ENCODE measurements at places on chromosomes 11 and 22.

- no peak for DNase-seq
Measured at GRCh38 chr11:118201966-118202365, 22.8 kb downstream of the JAML start.

- DNase-seq: no peak
Measured at GRCh38 chr11:133326332-133326731, 206.0 kb downstream of the OPCML start.

- DNase-seq: no peak
Measured at GRCh38 chr22:35938226-35938625, 90.4 kb downstream of the RBFOX2 start.

GRCh38 chr22:39654131-39654926 is 83.8 kb downstream of the CACNA1I start:
- DNase-seq: no peak

DNA sequence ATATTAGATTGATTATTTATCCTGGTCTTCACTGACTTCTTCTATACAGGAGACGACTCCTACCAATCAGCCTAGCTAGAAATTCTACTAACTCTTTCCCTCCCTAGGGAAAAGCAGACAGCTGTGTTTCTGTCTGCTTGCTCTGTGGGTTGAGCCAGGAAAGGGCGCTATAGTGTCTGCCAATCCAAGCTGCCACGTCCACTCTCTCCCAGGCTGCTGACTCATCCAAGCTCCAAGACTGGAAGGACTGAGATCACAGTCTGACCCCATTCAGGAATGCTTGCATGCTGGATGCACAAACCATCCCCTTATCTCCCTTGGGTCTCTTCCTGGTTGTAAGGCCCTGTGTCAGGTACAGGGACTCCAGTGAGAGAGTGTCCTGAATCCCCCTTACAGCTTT is 955.6 kb downstream of the OPCML start:
- no peak for DNase-seq

DNA sequence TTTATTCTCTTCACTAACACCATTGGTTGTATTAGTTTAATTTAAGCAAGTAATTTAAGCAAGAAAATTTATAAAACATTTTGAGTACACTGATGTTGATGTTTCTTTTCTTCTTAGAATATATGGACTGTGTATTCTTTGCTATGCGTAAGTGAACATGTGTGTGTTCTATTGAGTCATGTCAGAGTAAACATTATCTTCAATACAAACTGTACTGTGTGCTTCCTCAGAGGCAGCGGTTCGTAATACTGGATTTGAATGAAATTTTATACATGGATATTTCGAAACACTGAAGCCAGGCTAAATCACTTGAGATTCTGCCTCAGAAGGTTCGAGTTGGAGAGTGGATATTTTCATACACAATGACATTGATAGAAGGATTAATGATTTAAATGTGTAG is 452.6 kb downstream of the LUZP2 start:
- no peak for DNase-seq

DNA sequence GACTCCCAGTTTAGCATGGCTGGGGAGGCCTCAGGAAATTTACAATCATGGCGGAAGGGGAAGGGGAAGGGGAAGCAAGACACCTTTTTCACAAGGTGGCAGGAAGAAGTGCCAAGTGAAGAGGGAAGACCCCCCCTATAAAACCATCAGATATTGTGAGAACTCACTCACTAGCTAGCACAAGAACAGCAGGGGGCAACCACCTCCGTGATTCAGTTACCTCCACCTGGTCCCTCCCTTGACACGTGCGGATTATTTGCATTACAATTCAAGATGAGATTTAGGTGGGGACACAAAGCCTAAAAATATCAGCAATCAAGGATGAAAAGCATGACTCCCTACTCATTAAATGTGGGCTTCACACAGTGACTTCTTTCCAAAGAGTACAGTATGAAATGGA is 155.0 kb upstream of the CCDC90B start:
- DNase-seq: no peak

DNA sequence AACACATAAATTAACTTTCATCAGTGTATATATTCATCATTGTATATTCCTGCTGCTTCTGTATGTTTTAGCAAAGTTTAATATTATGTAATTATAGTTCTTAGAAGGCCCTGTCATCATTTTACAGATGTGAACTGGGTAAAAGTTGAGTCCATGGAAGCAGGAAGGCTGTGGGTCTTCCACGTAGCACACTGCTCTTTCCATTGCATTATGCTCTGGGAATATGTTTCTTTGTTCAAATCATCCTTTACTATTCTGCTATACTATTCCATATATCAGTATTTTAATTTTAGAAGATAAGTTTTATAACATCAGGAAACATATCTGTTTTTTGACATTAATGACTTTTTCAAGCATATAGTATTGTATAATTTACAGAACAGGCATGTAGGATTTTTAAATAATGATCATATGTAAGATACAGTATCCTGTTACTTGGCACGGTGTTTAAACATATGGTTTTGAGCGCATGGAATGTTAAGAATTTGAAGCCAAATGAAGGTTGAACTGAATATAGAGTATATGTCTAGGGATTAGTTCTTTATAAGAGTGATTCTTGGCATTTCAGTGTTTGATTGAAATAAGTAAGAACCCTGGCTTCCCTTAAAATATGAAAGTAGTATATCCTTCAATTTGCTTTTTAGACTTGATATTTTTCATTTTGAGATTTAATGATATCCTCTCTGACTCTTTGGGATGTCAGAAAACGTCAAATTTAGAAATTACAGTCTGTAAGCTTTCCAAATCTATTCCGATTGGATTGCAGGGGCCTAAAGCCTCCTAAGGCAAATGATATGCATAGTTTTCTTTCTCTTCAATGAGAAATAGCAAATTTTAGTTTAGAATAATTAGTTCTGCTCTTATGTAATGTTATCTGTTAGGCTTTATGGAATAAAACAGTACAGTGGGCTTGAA is 8.6 kb downstream of the CCDC81 start:
- no peak for DNase-seq

DNA sequence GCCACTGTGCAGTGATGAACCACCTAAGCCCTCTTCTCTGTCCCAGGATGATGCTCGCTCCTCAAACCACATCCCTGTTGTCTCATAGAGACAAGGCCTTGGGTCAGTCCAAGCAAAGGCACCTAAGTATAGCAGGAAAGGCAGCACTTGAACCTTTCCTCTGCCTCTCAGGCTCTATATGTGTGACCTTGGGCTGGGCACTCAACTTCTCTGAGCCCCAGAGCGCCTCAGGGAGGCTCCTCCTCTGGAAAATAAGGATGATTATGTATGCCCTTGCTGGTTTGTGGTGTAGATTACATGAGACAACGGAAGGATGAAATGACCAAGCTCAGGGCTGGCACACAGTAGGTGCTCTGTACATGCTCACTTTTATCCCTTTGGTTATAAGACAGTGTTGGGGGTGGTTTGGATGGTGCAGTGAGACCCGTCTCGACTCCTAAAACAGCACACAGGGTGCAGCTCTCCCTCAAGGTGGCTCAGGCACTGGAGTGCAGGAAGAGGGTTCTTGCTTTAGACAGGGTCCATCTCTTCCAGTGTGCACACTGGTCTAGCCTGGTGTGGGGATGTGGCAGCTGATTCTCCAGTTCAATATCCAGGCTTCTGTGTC is 40.2 kb upstream of the ACCSL start:
- DNase-seq: no peak

DNA sequence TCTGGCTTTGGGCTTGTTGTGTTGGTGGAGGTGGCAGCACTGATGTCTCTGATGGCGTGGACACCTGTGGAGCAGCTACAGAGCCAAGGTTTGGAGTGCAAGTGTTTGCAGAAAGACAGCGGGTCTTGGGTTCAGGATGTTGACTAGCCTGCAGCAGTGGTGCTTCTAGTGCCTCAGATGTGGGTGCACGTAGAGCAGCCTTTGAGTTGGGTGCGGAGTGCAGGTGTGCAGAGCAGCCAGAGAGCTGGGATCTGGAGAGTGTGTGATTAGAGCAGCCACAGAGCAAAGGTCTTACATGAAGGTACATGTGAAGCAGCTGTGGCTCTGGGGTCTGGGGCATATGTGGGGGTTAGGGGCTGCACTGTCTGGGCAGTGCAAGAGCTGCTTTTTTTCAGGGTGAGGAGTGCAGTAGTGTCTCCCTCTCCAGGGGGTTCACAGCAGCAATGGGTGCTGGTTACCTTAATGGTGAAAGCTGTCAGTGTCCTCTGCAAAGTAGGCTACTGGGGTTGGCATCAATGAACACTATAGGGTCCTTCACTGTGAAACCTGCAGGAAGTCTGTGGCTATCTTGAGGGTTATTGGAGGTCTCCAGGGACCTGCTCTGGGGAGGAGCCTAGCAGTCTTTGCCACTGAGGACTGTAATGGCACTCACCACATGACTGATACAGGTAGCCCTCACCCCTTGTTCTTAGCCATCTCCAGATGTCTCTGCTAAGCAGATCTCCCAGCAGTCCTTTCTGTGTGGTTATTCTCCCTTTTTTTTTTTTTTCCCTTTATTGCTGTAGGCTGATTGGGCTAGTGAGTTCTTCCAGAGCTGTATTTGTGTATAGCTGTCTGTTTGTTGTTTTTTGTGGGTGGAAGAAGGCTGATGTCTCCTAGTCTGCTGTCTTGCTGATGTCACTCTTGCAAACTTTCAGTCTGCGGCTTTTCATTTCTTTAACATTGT is 14.3 kb downstream of the BIRC2 start:
- DNase-seq: no peak

DNA sequence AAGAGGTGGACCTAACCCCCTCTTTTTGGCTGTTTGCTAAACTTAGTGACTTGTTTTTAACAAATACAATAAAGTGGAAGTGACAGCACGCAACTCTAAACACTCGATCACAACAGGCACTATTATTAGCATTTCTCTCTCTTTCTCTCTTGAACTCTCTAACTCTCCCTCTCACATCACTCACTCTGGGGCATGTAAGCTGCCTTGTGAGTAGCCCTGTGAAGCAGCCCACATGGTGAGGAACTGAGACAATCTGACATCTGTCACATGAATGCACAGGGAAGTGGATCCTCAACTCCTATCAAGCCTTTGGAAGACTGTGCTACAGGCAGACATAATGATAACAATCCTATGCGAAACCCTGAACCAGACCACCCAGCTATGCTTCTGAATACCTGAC is 609.0 kb upstream of the CNTN5 start:
- no peak for DNase-seq
